Ureter (tissue), 1 donor: ENCODE measurements at places on chromosomes 2 and 18. TPM values are rescaled to one million over a fixed set of nuclear protein-coding genes. Genes with fewer than 3 reads are reported as not detected.
A peak's percentile ranks its signal among the peaks of the same experiment; 100 is the strongest.

Gene ACVR2A
- total RNA-seq, result 32.7 TPM

Gene STAT4
- total RNA-seq, result 5.3 TPM

Gene CCDC150
- 1.4 TPM for total RNA-seq

Gene NRP2
- 55.8 TPM for total RNA-seq

Gene ARHGAP25
- 14.7 TPM for total RNA-seq

Gene TRIM43
- total RNA-seq, result not detected

Gene HOXD3
- 28.2 TPM for total RNA-seq

Gene UNC80
- total RNA-seq, result 0.18 TPM

Gene MOGAT1
- total RNA-seq, result not detected

Gene CBLN2
- total RNA-seq, result not detected

Gene PRKAG3
- total RNA-seq, result not detected

Gene SERPINB3
- total RNA-seq, result not detected

DNA sequence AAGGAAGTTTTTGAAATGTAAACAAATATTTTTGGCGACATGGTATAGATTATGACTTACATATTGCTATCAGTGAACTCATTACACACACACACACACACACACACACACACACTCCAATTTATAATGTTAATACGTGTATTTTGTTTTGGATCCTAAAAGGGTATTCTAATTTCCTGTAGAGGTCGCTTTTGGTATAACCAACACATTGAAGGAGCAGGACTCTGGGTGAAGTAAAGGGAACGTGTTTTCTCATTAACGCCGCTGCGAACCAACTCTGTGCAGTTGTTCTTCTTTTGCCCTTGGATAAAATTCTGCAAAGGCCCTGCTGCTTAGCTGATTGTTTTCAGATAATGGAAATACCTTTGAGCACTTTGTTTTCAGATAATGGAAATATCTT, 190.4 kb downstream of the PMAIP1 start:
- DNase-seq, result no peak

- DNase-seq, result peak; percentile 20
These were observed 156.1 kb downstream of the DYSF start for GRCh38 chr2:71609441-71609840.

DNA sequence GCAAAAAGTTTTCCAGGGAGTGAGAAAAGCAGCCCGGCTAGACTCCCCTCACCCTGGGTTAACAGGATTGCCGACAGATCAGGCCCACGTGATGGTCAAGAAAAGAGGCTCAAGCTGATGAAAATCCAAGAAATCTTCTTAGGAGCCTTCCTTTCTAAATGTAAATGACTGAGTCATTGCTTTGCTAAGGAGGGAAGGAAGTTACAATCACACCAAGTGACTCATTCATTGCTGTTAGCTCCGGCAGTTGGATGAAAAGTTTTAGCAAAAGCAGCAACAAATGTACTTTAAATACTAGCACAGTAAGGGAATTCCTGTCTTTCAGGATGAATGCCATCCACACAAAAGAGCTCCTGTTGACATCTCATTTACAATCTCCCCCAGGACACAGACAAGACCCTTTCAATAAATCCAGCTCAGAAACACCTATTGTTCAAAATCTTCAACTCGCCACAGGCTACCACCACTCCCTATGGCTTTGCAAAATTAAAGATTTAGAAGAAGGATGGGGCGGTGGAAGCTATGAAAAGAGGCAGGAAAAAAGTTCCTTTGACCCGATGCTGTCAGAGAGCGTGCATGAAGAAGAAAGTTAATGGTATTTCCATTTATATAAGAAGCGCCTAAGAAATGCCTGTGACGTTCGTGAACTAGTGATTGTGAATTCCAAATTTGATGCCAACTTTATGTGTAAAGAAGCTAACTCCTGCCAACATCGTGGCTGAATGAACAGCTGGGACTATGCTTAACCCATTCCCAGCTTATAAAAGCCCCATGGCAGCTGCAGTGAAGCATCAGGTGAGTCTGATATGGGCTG, 153.7 kb downstream of the TGIF1 start:
- DNase-seq, result no peak

DNA sequence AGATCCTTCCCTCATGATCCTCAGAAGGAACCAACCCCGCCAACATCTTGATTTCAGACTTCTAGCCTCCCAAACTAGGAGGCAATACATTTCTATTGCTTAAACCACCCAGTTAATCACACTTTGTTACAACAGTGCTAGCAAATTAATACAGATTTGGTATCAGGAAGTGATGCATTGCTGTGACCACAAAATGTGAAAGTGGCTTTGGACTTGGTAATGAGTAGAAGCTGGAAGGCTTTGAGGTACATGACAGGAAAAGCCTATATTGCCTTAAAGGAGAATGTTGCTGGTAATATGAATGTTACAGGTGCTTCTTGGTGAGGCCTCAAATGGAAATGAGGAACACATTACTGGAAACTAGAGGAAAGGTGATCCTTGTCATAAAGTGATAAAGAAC, 260.3 kb downstream of the SATB2 start:
- no peak for DNase-seq

- DNase-seq, result peak; percentile 62
These were observed 43.9 kb upstream of the RAB11FIP5 start for GRCh38 chr2:73156539-73157124.

DNA sequence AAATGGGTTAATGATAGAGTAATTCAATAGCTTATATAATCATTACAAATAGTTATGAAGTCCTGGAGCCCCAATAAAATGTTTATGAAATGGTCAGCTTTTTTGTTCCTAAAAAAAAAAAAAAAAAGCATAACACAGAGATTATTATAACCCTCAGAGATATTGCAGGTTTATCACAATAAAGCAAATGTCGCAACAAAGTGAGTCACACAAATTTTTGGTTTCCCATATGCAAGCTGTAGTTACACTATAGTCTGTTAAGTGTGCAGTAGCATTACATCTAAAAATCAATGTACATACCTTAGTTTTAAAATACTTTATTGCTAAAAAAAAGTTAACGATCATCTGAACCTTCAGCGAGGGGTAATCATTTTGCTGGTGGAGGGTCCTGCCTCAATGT, 20.0 kb downstream of the WDFY1 start:
- no peak for DNase-seq

- DNase-seq, result no peak
These were observed 33.7 kb downstream of the RAMP1 start for GRCh38 chr2:237892984-237893595.

DNA sequence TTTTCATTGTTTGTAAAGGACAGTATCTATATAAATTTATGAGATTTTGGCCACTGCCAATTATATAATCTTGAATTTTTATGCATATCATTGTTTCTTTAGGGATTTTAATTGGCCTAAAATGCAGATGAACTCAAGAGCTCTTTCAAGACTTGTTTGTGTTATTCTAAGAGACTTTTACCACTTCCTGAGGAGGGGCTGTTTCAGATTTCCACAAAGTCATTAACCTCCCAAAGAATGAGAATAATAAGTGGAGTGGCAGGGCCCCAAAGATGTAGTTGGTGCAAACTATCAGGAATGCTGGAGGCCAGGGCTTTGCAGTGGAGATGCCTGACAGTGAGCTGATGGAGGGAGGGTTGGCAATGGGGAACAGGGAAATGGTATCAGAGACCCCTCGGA, 15.5 kb upstream of the ACVR1 start:
- DNase-seq, result no peak

GRCh38 chr2:158988501-158988900, 20.1 kb downstream of the TANC1 start:
- DNase-seq, result no peak

- DNase-seq, result no peak
These were observed 50.7 kb upstream of the MGAT5 start for GRCh38 chr2:134203175-134203574.

- no peak for DNase-seq
These were observed 652.6 kb downstream of the BCL11A start for GRCh38 chr2:59900728-59901452.

DNA sequence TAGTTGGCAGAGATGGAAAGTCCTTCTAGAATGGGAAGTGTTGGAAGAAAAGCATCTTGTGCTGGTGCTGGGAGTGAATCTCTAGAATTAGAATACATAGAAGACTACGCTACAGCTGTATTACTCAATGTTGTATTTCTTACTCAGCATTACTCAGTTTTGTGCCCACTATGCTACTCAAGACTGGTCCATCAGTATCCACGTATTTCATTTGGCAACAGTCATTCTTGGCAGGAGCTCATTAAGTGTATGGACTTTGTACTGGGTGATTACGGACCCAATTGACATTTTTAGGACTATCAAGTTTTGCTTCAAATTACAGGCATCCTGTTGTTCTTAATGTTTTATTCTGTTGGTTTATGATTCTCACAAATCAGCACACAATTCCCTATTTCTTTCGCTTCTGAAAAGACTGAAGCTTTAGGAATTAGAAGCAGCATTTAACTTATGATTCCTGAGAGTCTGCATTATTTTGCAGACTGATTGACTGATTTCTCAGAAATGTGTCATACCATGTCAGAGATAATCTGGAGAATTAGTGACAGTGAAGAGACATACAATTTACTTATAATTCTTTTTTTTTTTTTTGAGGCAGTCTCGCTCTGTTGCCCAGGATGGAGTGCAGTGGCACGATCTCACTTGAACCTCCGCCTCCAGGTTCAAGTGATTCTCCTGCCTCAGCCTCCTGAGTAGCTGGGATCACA, 136.9 kb downstream of the MYO3B start:
- DNase-seq, result no peak

GRCh38 chr2:582792-583528, 94.2 kb downstream of the TMEM18 start:
- no peak for DNase-seq

GRCh38 chr18:33585431-33585775, 7.4 kb downstream of the ASXL3 start:
- DNase-seq, result no peak

- no peak for DNase-seq
These were observed 130.1 kb downstream of the MBP start for GRCh38 chr18:77002496-77002895.

DNA sequence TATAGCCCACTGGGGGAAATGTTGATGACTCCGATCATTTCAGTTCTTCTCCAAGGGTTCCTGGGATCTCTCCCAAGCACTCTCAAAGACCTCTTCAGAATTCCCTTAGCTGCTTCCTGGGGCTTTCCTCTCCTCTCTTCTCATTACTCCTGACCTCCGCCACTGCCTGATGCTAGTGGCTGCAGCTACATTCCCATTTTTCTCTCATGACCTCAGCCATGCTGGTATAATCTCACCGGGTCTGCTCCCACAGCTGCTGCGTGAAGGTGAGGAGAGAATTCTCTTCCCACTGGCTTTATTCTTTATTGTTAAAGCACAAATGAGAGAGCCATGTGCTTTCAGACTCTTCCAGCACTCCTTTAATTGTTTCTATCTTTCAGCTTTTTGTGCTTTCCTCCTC, 312.0 kb upstream of the ETAA1 start:
- no peak for DNase-seq

GRCh38 chr2:186349508-186349907, 136.6 kb upstream of the ZC3H15 start:
- no peak for DNase-seq

DNA sequence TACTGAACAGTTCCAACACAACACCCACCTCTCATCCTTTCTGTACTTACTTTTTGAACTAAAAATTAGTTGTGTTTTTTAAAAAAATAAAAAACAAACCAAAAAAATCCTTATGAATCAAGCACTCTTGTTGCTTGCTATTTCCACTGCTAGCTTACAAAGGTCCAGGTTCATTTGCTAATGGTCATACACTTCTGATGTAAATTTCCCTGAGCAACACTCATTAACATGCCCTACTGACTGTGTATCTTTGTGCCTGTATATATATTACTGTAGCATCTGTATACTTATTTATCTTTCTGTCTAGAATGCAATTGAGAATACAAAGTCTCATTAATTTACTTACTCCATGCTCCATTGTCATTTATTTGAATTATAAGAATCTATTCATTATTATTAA, 30.3 kb upstream of the IKZF2 start:
- no peak for DNase-seq

- DNase-seq, result no peak
These were observed 29.0 kb downstream of the CCDC195 start for GRCh38 chr2:224687156-224687555.

- DNase-seq, result no peak
These were observed 76.5 kb downstream of the CYBRD1 start for GRCh38 chr2:171598713-171599319.

DNA sequence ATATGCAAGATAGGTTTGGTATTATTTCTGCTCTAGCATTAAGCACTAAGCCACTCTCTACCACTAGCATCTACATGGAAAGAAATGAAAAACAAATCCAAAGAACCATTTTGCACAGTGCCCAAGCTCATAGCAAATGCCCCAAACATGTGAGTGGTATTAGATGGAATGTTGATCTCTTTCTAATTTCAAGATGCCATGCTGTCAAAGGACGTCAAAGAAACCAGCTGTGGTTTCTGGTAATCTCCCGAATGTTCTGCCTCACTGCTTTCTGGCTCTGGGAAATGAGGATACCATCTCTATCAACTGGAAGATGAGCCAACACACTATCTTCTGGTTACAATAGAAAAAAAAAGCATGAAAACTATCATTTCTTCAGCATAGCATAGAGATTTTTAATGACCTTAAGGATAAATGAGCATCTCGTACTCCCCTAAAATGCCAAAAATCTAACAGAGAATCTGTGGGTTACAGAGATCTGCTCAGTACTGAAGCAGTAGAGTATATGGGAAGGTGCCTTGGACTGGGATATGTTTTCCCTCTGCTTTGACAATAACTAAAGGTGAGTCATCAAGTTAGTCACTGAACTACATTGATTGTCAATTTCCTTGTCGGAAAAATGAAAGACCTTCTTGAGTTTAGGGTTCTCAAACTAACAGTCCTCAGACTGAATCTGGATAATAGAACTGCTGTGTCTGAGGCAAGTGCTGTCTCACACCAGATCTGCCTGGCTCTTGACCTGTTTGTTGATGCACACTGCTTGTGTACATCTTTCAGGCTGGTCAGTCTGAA, 244.8 kb upstream of the NCKAP5 start:
- DNase-seq, result no peak

DNA sequence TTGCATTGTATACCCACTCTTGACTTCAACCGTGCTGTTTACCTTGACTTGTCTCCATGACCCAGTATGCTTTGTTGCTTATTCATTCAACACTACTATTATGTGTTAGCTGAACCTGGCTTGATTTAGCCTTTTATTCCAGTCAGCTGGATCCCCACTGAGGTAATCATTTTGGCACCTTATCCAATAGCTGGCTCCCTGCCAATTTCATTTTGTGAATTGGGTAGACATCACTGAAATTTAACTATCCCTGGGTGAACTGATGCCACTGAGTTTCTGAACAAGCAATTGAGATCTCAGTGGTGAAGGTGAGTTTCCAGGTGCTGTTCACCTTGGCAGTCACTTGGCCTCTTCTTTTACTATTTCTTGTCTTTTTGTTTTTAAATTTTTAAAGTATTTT, 584.3 kb downstream of the ADCYAP1 start:
- DNase-seq, result no peak

- no peak for DNase-seq
These were observed 1.6 kb downstream of the ITGAV start for GRCh38 chr2:186591506-186591890.
